NK-92 treated with Interleukin-12 subunit alpha and Interleukin-12 subunit beta, amount 100 ng/mL, for 24 hours (cell line): ENCODE measurements at places on chromosomes 1 and 21.

GRCh38 chr1:90716552-90717355 is at the start of gene BARHL2:
Gene BARHL2 (minus strand): TSS chr1:90717302. CDS start chr1:90717195, 107 bp downstream.
- no peak for DNase-seq

DNA sequence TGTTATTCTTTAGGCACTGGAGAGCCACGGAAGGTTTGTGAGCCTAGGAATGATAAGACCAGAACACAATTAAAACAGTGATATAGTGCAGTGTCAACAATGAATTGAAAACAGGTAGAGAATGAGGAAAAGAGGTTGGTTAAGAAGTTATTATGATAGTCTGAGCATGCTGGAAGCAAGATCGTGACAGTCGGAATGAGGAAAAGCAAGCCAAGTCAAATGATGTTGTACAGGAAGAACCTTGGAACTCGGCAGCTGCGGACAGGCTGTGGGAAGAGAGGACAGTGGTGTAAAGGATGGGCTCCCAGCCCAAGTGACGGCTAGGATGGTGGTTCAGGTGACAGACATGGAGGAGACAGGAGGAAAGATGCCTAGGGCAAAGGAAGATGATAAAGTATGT is 25.6 kb downstream of the MTARC1 start:
- DNase-seq = no peak

- no peak for DNase-seq
Observed at GRCh38 chr1:53482441-53483153, 23.4 kb downstream of the DMRTB1 start.

- DNase-seq = no peak
Observed at GRCh38 chr1:111127923-111128643, 11.8 kb downstream of the DRAM2 start.

DNA sequence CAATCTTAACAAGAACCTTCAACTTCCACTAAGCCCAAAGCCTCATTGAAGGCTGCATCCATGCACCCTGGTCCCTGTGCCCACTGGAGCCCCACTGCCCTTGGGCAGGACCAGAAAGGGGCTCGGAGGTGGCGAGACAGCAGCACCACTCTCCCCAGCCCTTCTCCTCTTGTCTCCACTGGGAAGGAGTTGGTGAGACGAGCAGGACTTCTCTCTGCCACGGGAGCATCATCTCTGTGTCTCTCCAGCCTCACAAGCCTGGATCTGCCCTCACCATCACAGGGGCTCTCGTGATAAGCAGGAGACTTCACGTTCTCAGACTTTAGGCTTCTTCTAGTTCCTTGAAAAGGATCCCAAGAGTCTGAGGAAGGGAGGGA is 7.2 kb upstream of the ETV3L start:
- no peak for DNase-seq

DNA sequence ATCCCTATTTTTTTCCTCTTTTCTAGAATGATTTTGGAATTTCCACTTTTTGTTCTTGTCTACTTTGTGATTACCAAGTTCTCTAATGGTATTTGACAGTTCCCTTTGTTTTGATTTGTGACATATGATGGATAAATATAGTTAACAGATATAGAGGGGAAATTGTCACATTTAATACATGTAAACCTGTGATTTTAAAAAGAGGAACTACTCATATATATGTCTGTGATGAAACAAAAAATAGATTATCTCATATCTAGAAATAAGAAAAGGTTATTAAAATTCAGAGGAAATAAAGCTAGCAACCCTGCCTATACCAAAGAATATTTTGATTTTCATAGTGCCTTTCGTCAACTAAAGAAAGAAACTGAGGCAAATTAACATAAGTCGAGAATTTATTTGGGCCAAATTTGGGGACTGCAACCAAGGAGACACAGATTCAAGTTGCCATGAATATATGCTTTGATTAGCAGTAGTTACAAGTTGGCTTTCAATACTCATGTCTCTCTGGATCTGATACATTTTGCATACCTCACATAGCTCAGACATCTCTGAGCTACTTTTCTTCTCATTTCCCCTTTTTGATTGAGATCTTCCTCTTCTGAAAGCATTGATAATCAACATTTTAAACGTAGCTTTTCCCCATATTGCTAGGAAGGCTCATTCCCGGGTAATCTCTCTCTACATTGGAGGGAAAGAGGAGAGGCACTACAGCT is 15.6 kb upstream of the C21orf91 start:
- DNase-seq = no peak

GRCh38 chr1:110874324-110875215 is 1.6 kb downstream of the CD53 start:
- DNase-seq = peak; percentile 34

- no peak for DNase-seq
Observed at GRCh38 chr1:232937741-232938375, 12.6 kb upstream of the NTPCR start.

DNA sequence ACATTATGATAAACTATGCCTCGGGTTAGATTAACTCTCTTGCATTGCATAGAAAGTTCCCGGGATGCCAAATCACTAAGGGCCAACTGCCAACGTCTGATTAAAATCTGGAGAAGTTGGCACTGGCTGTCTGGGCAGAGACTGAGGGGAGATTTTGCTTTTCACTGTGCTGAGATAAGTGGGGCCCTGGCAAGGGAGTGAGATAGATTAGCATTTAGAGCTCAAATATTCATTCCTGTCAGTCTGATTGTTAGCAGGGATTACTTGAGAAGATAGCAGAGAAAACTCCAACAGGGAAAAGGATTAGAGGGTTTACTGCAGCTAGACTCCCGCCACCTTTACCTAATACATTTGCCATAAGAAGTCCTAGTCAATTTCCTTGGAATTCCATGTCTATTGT is 714.1 kb upstream of the CHRM3 start:
- no peak for DNase-seq

DNA sequence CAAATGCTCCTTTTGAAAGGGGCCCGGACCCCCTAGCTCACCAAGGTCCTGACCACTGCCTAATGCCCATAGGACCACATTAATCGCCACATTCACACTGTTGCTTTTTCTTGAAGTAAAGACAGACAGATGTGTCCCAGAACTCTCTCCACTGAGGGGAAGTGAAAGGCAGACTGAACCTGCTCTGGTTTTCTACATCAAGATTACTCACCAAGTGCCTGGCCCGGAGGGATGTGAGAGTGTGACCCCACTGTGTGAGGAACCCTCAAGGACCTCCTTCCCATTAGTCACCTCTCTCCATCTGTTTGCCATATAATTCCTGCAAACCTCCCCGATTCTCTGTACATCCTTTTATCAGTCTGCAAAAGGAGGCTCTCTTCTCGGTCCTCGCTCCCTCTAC is 381.5 kb downstream of the OMA1 start:
- no peak for DNase-seq

DNA sequence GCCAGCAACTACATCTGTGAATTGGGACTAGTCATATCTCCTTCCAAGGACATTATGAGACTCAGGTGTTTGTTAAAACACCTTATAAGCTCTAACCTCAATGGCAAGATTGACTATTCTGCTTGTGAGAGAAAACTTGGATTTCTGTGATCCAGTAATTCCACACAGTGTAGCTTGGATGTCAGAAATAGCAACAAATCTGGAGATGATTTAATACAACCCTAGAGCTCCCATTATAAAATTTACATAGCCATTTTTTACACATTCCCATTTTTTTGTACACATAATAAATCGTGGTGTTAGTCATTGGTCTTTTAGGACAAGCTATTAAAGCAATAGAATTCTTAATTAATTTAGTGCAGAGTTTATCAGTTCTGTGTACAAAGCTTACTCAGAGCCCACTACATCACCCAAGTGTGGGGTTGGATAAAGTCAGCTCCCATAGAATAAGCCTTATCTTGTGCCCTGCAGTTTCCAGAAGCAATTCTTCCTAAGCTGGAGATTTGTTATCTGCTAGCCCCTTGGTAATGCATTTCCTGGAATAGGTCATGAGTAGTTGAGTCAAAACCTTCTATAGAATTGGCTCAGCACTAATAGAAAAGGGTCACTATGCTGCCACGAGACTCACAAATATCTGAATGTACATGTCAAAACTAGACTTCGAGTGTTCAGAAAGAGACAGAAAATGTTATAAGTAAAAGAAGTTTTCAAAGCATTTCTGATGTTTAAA is 434.0 kb upstream of the RUNX1 start:
- DNase-seq = no peak

DNA sequence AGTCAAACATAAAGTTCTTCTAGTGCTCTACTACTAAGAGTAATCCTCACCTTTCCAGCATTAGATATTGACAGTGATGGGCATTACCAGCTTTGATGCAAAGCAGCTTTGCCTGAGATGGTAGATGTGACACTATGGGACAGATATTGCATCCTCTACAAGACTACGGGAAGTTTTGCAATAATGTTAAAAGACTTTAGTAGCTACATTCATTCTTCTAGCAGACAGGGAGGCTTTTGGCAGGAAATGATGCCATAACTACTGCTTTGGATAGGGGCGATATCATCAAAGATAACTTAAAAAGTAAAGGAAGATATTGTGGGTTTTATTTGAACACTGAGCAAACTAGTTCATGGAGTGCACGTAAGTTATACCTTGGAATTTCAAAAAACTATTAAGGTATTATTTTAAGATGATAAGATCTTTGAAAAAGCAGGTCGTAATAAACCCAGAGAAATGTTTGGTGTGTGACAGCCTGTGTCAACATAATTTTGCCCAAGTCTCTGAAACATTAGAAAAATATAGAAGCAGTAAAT is 368.3 kb upstream of the TMPRSS15 start:
- no peak for DNase-seq

GRCh38 chr1:32695098-32695904 is 7.3 kb downstream of the SYNC start:
- no peak for DNase-seq

DNA sequence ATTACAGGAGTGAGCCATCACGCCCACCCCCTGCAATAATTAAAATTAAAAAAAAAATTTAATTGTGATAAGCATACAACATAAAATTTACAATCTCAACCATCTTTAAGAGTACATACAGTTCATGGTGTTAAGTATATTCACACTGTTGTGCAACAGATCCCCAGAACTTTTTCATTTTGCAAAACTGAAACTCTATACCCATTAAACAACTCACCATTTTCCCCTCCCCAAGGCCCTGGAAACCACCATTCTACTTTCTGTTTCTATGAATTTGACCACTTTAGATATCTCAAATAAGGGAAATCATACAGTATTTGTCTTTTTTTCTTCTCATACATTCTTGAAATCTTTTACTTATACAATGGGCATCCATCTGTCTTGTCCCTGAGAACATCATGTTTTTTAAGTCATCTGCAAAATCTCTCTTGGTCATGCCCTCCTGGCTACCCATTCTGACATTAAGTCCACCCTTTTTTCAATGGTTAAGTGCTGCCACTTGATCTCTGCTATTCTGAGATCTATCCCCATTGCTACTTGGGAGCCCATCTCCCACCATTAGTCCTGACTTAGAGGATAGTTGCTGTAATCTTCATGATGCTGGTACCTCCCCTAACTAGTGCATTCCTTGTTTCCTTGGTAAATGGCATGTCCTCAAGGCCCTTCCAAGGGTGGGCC is 39.4 kb upstream of the ZFYVE9 start:
- no peak for DNase-seq

- DNase-seq = no peak
Observed at GRCh38 chr1:31198600-31198999, 41.1 kb downstream of the NKAIN1 start.

GRCh38 chr1:66769512-66770229 is 17.4 kb downstream of the DYNLT5 start:
- no peak for DNase-seq

DNA sequence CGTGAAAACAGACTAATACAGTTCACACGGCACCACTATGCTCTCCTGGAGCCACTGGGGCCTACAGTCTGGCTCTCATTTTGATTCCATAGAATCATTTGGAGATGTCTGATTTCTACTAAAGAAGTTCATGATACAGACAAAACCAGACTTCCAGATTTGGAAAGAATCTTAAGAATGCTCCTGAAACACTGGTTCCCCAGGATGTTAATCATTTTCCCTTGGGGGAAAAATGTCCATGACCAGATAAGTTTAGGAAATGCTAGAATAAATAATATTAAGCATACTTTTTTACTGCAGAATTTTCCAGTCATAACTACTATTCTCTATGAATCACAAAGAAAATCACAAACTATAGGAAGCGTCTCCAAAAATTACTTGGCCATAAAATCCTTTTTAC is 63.0 kb upstream of the RGS7 start:
- no peak for DNase-seq

GRCh38 chr1:208026880-208027438 is 116.0 kb upstream of the CD34 start:
- DNase-seq = no peak

GRCh38 chr21:31974454-31974985 is 101.7 kb downstream of the HUNK start:
- DNase-seq = no peak

DNA sequence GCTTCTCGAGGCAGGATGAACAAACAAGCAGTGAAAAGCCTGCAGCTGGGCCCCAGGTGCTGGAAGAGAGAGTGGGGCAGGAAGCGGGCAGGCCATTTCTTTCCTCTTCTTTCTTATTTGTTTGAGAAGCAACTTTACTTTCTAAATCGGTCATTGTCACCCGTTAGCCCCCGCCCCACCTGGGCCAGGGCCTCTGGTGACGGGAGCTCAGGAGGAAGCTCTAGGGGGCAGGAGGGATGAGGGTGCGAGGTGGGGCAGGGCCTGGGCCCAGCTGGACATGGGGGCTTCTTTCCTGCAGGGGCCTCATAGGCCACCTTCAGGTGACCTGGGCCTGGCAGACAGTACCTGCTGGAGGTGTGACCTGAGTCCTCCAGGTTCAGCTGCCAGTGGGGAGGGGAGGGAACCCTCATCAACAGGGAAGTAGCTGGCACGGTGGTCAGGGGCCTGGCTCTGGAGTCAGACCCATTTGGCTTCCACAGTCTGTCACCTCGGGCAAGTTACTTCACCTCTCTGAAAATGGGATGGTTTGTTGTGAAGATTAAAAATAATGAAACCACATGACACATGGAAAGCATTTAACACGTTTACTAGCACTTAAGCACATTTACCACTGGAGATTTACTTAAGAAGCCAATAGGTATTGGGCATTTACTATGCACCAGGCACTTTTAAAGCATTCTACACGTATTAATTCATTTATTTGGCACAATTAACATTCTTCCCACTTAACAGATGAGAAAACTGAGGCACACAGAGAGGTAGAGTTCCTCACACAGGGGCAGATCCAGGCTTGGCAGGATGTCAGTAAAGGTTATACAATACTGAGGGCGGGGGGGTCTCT is 54.1 kb upstream of the ID3 start:
- no peak for DNase-seq

GRCh38 chr1:155001425-155001674 is 1.3 kb upstream of the ZBTB7B start:
- DNase-seq = no peak

DNA sequence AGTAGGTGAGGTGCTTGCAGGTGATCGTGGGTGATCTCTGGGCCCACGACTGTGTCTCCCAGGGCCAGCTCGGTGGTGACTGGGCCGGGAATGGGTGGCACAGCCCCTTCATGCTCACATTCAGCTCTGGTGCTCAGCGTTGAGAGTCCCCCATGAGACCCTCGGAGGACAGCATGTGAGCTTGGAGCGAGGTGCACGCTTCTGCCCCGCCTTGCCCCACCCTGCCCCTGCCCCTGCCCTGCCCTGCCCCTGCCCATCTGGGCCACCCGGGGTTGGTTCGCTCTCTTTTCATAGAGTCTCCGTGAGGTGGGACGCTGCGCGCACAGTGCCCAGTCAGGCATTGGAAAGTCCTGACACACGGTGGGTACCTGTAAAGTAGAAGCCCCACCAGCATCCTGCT is 75.3 kb upstream of the ACTL8 start:
- no peak for DNase-seq
